ENCODE measurements at places on chromosomes 3 and 15.

DNA sequence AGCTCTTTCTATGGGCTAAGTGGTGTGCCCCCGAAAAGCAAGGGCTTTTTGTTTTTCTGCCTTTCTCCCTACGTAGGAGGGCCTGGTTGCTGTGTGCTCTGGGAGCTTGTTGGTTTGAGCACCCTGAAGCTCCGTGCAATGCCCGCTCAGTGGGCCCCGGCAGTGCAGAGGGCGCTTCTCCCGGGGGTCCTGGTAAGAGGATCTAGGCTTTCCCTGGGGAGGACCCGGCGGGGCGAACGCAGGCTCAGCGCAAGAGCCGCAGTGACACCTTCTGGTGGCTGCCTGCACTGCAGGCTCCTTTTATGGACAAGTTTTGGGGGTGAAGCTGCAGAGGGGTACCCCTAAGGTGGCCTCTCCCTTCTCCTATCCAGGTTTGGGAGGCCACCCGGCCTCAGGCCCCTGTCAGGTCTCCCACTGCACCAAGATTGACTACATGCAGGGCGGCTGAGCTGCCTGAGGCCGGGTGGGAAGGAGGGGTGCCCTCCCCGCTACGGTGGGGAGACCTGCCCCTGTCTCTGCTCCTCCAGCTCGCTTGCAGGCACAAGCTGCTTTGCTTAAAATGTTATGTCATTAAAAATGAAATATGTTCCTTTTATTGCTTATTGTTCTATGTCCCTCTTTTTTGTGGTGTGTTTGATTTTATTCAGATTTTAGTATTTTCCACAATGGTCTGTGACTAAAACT is 387.9 kb downstream of the GABRG3 start:
- DNase-seq, result no peak

GRCh38 chr15:64916365-64916764 is 4.7 kb downstream of the ANKDD1A start:
- DNase-seq, result no peak

GRCh38 chr3:67592057-67592456 is 62.4 kb downstream of the SUCLG2 start:
- no peak for DNase-seq

DNA sequence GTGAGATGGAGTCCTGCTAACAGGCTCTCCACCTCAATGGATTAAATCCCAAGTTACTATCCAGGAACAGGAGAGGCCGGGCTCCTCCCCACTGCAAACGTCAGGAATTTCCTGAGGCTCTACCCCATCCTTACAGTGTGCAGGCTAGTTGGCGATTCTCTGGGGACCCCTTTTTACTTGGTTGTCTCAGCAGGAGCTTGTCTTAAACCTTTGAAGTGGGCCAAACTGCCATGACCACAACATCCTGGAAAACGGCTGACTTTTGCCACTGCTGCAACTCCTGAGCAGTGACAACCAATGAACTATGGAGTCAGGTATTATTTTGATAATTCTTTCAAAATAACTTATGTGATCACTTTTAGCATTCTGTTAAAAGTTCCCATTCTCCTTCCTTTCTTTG is 440.9 kb upstream of the CCDC54 start:
- DNase-seq, result no peak

DNA sequence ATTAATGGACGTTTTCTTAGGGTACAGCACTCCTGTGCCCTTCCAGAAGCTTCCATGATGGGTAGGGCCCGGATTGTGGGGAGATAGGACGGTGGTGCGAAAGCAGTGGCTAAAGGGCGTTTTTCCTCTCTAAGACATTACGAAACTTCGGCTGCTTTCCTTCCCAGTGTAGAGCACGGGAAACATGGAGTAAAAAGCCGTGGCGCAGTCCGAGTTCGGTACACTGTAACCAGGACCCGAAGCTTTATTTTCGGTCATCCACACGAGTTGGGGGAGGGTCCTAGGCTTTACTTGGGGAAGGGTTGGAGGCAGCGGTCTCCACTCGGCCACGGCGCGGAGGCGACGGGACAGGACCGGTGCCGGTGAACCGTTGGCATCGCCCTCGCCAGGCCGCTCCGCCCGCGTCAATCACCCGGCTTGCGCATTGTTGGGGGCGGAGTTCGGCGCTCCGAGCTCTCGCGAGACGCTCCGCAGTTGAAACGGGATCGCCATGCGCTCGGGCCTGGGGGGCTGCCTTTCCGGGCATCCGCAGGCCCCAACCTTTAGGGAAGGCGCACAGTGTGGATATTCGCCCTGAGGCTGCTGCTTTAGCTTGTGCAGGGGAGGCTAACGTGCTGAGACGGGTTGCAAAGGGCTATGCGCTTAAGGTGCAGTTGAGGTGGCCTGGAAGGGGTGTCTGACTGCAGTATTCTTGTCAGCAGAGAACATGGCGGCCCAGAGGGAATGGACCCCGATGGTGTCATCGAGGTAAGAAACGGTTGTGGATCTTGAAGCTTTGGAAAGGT is 546 bp downstream of the EIF4A2 start:
- peak; percentile 87 for DNase-seq

DNA sequence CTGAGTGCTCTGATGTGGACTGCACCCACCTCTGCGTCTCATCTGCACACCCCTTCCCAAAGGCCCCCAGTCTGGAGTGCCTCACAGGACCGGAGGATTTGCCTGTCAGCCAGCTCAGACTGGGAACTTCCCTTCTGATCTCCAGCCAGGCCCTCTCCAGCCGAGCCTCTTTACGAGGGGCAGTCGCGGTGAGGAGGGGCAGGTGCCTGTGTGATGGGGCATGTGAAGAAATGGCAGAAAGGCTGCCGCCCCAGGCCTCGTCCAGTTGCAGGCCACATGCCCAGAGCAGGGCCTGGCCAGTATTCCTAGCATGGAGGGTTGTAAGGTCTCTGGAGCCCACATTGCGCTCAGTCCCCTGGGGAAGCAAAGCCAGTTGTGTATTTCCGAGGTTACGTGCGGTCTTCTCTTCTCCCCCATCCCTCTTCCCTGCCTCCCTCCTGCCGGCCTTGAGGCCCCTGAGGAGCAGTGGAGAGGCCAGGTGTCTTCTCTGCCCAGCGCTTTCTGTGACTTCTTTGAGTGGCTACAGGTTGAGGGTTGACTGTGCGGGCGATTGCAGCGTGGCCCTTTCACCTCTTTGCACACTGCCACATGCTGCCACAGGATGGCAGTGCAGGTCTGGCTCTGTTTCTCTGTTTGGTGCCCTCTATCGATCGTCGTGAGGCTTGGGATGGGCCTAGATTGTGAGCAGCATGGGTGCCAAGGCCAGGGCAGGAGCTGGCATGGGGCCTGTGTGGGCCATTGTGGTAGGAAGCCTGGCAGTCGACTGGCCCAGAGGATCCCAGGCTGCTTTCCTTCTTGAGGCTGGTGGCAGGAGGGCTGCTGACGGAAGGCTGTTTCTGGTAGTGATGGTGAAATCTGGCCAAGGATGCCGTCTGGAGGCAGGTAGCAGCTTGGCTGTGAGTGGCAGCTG is 5.3 kb downstream of the CLK3 start:
- peak; percentile 43 for DNase-seq

DNA sequence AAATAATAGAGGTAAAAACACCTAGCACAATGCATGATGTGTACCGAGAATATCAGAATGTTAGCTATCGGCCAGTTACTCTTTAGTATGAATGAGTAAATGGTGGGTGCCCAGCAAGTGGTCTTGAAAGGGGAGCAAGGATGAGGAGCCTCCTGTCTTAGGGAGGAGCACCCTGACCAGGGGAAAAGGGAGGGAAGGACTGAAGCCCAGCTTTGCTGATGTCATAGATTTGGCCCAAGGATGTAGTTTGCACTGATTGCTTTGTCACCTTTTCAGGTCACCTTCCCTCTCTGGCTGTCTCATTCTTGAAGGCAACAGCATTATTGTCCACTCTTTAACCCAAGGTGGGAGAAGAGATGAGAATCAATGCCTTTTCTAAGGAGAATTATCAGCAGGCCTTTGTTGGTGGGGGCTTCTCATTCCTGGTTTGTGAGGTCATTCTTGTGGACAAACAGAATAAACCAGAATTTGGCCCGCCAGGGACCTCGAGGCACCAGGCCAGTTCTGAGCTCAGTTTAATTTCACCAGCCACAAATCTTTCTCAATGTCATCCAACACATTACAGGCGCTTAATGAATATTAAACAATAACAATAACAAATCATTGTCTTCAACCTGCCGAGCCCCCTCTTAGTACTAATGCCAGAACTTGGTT is 231.3 kb downstream of the VPS13C start:
- no peak for DNase-seq

DNA sequence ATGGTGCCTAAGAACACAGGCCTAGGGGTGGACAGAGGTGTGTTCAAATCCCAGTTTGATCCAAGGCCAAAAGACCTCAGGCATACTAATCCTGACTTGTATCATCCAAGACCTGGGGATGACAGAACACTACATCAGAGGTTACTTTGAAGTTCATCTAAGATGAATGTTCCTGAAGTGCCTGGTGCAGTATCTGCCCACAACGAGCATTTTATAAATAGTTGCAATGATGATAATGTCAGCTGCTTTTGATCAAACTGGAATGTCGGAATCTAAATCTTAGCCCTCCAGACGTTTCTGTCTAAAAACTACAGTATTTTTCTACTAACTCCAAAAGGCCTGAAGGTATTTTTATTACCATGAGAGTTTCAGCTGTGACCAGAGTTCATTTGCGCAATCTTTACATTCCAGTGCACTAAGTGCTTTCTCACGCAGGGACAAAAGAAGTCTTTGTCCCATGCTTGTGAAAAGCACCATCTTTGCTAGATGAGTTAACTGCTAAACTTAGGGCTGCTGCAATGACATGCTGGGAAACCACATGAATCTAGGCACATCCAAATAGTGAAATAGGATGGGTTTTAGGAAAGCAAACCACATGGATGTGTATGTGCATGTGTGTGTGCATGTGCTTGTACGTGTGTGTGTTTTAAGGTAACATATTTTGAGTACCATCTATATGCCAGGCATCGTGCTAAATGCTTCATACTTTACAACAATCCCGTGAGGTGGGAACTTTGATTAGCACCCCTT is 18.1 kb downstream of the ANXA2 start:
- no peak for DNase-seq

DNA sequence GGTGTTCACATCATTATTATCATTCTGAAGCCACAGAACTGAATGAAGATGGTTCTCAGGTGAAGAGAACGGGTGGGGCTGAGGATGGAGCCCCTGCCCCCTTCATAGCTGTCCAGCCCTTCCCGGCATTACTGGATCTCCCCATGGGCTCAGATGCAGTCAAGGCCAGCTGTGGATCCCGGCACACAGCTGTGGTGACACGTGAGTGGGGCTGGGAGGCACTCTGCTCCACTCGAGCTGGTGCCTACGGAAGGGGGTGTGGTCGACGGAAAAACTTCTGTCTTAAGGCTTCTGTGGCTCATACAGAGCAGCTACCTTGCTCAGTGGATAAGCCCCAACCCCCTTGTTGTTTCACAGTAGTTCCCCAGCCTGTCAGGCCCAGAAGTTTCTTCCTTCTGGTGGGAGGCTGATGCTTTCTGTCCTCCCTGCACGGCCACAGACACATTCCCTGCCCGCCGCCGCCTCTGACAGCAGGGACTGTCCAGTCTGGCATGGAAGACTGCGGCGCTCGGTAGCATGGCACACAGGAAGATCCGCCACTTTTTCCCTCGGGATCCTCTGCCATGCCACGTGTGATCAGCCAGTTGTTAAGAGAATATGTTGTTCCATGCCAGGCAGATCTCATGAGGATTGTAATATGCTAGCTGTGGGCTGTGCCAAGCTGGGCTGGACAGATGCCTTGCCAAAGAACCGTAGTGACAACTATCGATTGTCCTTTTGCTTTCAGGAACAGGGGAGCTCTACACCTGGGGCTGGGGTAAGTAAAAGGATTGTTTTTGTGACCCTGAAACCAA is 5.8 kb downstream of the RCCD1 start:
- no peak for DNase-seq

GRCh38 chr3:191774485-191774884 is 313.5 kb downstream of the PYDC2 start:
- DNase-seq, result no peak

DNA sequence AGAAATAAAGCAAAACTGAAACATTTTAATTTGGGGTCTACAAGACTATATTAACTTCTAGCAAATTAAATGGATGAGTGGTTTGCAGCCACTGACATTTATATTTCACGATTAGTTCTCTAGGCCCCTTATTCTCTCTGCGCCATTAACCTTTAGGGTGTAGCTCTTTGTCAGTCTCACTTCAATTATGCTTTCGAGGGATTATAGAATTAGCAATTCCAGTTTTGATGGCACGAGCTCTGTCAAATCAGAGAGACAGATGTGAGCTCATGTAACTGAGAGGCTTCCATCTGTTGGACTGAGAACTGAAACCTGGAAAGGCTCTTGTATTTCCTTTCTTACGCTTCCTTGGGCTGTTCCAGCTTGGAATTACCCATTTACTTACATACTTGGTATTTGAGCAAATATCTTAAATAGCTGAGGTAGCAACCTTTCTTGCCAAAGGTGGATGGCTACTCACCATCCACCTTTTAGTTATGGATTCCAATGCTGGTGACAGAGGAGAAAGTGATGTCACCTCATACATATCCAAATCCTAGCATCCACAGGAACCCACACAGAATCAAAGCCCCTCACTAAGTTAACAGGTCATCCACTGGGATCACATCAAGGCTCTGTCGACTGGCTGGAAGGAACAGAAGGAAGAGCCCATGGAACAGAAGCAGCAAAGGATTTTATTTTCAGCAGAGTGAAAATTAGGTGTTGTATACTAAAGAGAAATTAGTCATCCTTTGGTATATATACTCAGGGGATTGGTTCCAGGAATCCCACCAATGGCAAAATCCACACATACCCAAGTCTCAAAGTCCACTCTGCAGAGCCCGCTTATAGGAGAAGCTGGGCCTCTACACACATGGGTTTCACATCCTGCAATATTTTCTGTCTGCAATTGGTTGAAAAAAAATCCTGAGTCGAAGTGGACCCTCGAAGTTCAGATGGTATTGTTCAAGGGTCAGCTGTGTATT is 20.8 kb downstream of the VGLL4 start:
- no peak for DNase-seq

GRCh38 chr15:66617137-66618090 is 51.6 kb upstream of the LCTL start:
- DNase-seq, result no peak

DNA sequence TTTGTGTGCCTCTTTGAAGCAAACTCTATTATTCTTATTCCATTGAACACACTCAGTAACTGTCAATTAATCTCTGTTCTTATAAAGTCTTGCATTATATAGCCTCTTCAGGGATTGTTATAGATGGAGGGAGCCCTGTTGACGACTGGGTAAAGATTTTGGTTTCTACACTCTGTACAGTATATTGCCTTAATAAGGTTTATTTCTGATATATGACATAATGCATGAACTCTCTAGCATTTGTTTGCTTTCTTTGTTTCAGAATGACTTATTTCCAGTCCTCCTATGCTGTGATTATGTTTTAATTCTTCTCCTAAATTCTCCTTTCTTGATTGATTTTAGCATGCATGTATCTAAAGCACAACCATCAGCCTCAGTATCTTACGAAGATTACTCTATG is 494.9 kb downstream of the DIPK2A start:
- DNase-seq, result no peak

DNA sequence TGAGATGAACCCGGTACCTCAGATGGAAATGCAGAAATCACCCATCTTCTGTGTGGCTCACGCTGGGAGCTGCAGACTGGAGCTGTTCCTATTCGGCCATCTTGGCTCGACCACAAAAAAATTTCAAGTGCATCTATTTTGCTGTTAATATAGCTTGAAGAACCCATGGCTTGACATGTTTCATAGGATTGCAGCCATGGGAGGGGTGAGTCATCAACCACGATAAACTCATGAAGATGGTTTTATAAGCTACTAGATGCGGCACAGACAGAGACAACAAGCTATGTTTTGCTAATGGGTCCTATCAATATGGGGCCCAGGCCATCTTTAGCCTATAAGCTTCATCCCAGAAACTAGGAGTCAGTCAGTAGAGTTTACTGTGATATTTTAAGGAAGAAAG is 100.4 kb upstream of the PHLDB2 start:
- DNase-seq, result no peak
